Fibroblast of skin of back (primary cell): ENCODE measurements at places on chromosomes 12 and 14.
A peak's percentile ranks its signal among the peaks of the same experiment; 100 is the strongest.

DNA sequence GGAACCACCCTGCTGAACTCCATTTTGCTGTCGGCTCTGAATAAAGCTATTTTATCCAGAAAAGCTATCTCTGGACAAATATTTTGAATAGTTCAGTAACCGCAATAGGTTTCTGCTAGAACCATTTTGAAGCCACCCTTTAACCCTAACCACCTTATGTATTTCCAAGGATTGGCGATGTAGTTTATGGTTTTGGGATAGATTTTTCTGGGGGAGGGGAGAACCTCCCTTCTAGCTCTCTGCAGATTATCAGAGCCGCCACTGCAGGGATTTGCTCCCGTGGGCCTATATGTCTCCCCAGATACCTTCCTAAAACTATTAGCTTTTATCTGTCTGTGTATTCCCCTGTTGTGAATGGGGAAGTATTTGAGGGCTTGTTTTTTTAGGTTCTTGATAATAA lies 1.8 kb upstream of the TUBA1B start:
- no peak for DNase-seq

DNA sequence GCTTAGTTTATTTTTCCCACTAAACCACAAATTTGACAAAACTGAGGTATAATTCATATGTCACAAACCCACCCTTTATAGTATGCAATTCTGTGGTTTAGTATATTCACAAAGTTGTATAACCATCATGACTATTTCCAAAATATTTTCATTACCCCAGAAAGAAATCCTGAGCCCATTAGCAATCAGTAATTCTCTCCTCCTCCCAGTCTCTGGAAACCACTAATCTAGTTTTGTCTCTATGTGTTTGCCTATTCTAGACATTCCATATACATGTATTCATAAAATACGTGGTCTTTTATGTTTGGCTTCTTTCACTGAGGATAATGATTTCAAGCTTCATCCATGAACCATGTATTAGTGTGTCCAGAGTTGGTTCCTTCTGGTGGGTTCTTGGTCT lies 267.6 kb downstream of the AEBP2 start:
- DNase-seq: peak; percentile 87

- no peak for DNase-seq
Observed at GRCh38 chr12:47223031-47223847, 143.5 kb upstream of the AMIGO2 start.

DNA sequence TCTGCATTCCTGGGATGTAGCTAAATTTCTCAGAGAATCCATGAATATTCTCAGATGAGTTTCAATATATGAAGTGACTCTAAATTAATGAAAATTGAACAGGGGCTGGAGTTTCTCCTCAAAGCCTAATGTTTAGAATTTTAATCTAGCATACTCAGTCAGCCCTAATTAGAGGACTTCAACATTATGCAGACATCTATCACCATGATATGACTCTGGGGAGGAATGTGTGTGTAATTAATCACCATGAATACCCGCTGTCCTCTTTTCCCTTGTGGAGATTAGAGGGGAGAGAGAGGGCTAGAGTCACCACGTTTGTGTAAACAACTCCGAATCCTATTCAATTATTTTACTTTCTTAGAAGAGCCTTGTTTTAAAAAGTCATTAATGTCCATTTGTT lies 698.6 kb upstream of the MDGA2 start:
- no peak for DNase-seq

GRCh38 chr12:116133149-116133548 lies 144.3 kb downstream of the MED13L start:
- no peak for DNase-seq

DNA sequence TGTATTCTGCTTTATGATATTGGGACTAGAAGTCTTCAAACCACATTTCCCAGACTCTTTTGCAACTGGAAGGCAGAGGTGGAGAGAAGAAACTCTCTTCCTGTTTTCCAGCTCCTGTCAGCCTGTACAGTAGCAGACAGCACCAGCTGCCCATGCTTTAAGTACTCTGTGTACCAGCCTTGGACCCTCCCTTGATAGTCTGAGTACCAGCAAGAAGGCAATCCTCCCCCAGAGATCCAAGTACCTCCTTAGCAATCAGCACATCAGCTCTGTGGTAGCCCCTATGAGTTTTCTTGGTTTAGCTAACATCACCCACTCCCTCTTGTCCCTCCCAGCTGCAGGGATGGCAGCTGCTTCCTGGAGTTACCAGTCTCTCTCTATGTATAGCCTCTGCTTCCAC lies 56.3 kb downstream of the STXBP6 start:
- DNase-seq: no peak
